ENCODE measurements at places on chromosomes 5 and 9. TPM values are rescaled to one million over a fixed set of nuclear protein-coding genes. Genes with fewer than 3 reads are reported as not detected.

BTNL3 gene
- 0.58 TPM for total RNA-seq

PCDHB9 gene
- total RNA-seq, result 0.45 TPM

DNA sequence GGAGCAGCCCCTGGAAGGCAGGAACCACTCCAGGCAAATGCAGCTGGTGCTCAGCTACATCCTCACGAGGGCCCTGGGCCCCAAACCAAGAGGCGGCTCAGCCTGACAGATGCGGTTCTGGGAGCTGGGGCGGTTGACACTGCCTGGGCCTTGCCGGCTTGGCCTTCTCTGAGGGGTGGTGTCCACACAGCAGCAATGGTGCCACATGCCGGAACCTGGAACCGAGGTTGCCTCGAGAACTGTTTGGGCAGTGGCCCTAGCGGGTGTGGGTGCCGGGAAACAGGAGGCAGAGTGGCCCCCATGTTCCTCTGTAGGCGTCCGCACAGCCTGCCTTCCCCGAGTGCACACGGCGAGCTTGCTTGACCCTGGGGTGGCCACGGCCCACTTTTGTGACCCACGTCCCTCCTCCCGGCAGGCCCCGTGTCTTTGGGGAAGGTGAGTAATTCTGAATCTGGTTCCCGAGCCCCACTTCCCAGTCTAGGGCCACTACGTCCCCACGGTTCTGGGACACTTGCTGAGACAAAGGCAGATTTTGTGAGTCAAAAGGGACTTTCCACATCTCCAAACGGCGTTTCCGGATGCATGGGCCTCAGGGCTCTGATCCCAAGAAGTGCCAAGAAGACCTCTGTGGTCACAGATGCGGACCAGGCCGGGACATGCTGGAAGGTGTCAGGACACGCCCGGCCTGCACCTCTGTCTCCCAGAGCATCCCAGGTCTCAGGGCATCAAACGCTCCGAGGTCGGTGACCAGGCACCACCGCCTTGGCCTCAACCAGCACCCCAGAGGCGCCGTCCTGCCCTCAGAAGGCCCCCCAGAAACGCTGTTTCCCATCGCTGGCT, 27.7 kb upstream of the SLC12A7 start:
- DNase-seq, result no peak

ARL14EPL gene
- total RNA-seq, result not detected

GRXCR2 gene
- total RNA-seq, result not detected

SHOC1 gene
- total RNA-seq, result not detected

- DNase-seq, result no peak
These were observed 385.9 kb upstream of the CHD1 start for GRCh38 chr5:99314721-99315120.

GRCh38 chr9:130316430-130316829, 50.9 kb downstream of the HMCN2 start:
- DNase-seq, result no peak

DNA sequence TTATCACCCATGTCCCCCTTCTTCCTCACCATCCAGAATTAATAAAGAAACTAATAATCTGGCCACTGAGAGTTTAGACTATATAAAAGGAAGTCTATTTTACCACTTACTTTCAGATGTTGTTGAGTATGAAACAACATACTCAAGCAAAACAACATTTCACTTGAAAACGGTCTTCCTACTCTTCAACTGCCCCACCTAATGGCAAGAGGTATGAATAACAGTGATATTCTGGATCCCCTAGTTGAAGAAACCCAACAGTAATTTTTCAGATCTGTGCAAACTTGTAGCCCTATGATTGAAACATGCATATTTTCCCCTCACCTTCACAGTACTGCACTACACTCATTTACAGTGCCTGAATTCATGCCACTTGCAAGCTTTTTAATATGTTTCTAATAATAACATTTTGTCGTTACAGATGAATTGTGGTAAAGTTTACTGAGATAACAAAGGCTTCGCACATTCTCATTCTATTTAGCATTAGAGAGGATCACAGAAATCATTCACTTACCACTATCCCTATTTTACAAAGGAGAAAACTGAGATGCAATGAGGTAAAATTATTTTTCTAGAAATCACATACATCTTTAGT, 267.9 kb upstream of the PDE4D start:
- DNase-seq, result no peak

GRCh38 chr5:145010834-145011233, 824.3 kb downstream of the PRELID2 start:
- DNase-seq, result no peak

- no peak for DNase-seq
These were observed 2.2 kb downstream of the PCDHA10 start for GRCh38 chr5:140857987-140858240.

STK32A gene
- total RNA-seq, result 1.2 TPM

SHISAL2B gene
- not detected for total RNA-seq

CHSY3 gene
- total RNA-seq, result 2.0 TPM

DNA sequence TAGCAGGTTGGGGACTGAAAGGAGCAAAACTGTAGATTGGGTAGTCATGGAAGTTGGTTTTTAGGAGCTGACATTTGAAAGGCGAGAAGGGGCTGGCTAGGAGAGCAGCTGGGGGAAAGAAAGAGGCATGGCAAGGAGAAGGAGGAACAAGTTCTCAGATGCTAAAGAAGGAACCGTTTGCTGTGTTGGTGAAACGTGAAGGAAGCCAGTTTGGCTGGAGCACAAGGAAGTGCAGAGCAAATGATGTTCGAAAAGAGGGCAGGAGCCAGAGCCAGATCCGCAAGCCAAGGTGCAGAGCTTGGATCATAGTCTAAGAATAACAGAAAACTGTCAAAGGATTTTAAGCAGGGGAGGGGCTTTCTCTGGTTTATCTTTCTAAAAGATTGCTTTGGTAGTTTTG, 276.6 kb downstream of the ASTN2 start:
- DNase-seq, result no peak

SLC34A3 gene
- total RNA-seq, result not detected

IL13 gene
- total RNA-seq, result not detected

DNA sequence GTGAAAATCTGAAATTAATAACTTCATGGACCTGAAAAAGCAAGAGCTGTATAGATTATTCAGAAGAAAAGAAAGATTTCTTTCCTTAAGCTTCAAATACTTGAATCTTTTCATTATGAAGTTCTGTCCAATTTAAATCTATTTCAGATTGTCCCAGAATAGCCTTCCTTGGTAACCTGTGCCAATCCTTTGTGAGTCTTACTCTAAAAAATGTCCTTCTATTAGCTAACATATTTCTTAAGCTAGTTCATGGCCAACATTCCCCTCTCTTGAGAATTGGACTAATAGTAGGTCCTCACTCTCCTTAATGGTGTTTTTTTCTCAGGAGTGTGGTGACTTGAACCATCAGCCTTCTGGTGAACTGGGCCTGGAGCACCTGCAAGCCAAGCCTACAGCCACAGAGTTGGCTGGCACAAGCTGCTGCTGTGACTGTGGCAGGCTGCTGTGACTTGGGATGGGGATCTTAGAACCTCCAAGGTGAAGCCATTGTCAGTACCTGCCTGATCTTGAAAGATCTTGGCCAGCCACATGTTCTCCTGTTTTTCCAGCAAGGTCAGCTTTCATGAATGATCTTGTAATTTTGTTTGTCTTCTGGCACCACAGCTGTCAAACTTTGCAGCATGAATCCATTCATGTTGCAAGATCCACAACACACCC, 262.6 kb upstream of the MAP3K1 start:
- DNase-seq, result no peak

DNA sequence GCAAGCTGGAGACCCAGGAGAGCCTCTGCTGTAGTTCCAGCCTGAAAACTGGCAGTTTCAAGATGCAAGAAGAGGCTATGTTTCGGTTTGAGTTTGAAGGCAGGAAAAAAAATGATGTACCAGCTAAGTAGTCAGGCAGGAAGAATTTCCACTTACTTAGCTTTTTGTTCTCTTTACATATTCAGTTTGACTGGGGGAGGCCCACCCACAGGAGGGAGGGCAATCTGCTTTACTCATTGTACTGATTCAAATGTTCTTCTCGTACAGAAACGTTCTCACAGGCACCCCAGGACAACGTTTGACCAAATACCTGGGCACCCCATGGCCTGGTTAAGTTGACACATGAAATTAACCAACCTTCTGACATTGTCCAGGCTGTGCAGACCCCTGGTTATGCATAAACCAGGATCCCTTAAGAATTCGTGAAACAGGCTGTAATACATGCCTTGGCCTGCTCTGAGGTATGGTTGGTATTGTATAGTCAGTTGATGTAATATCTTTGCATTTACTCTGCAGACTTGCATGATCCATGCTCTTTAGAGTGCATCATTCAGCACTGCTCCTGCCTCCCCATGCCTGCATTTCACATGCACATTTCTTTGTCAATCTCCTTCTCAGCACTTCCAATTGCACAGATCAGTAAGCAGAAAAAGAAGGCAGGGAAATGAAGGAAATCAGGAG, 687.1 kb downstream of the TAF11L14 start:
- DNase-seq, result no peak

FOXI1 gene
- 0.18 TPM for total RNA-seq

FRRS1L gene
- total RNA-seq, result 2.9 TPM

PCDHGA11 gene
- total RNA-seq, result 6.6 TPM

SLC25A2 gene
- total RNA-seq, result not detected

SPATA31A3 gene
- not detected for total RNA-seq

DNA sequence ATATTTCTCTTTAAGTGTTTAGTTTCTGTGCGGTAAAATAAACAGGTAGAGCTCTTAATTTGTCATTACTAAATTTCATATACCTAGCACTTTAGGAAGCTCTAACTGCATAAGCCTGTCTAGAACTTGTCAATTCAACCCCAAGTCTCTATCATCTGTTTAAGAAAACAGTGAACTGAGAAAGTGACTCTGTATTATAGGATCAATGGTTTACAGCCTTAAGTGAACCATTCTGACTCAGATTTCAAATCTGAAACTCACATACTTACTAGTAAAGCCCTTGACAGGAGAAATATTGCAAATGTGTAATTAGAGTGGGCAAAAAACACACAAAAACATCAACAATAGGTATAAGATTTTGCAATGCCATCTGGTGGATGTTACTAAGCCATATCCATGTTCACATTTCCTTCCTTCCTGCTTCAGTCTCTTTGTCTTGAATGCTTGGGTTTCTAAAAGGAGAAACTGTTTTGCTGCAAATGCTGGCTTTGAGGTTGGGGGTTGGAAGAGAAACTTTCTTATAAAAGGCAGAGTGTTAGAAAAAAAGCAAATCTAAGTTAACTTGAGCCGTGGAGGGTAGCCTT, 101.8 kb downstream of the DOCK8 start:
- no peak for DNase-seq

TRPM3 gene
- 2.3 TPM for total RNA-seq

DNA sequence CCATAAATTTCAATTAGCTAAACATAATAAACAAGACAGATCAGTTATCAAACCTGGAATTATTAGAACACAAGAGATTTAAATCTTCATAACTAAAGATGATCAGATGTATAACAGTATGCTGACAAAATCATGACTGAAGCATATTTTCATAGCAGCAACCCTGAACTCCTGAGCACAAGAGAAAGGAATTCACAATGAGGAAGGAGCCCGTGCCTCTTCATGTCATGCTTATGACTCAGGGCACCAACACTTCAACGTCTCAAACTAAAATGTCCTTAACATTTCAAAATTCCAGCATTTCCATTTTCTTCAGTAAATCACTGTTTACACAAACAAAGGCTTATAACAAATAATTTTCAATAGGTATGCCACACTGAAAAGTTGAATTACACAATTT, 6.7 kb downstream of the AP3B1 start:
- no peak for DNase-seq

KLF9 gene
- total RNA-seq, result 95.3 TPM

DNA sequence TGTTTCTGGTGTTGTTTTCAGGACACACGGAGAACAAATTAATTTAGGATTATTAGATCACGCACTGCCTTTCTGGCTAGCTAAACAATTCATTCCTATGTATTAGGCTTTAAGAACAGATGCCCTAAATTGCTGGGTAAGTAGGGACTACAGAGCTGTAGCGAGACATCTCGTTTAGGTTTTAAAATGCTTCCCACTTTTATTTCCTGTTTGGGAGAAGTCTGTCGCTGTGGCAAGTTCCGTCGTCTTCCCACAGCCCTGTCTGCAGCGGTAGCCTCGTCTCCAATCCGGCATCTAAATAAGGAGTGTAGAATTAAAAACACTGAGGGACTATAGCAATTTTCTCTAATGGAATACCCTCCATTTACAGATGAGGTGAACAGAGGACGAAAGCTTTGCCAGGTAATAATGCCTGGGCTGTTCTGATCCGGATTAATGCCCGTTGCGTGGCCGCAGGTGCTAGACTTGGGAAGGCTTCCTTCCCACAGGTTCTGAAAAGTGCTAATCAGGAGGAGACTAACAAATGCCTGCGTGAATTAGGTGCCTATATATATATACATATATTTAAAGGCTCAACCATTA, 1.3 kb upstream of the TRIM36 start:
- DNase-seq, result peak; percentile 25

- DNase-seq, result no peak
These were observed 101.7 kb downstream of the PSD2 start for GRCh38 chr5:139897342-139897741.

DNA sequence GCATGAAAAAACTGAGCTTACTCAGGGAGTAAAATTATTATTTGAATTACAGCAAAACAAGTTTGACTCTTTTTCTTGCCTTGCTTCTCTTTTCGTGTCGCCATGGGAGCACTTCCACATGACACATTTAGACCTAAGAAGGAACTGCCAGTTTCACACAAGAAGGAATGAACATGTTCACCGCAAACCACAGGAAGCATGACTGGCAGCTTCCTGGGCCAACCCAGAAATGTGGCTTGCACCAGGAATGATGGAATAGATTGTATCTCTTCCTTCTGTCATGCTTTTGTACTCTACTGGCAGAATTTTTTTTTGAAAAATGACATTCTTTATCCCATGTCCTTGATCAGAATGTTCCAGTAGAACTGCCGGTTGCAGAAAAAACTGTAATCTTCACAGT, 32.9 kb upstream of the MAN2A1 start:
- DNase-seq, result peak; percentile 65

CYSRT1 gene
- total RNA-seq, result 0.92 TPM

- no peak for DNase-seq
These were observed 105.8 kb upstream of the PCSK1 start for GRCh38 chr5:96538808-96539250.

DNA sequence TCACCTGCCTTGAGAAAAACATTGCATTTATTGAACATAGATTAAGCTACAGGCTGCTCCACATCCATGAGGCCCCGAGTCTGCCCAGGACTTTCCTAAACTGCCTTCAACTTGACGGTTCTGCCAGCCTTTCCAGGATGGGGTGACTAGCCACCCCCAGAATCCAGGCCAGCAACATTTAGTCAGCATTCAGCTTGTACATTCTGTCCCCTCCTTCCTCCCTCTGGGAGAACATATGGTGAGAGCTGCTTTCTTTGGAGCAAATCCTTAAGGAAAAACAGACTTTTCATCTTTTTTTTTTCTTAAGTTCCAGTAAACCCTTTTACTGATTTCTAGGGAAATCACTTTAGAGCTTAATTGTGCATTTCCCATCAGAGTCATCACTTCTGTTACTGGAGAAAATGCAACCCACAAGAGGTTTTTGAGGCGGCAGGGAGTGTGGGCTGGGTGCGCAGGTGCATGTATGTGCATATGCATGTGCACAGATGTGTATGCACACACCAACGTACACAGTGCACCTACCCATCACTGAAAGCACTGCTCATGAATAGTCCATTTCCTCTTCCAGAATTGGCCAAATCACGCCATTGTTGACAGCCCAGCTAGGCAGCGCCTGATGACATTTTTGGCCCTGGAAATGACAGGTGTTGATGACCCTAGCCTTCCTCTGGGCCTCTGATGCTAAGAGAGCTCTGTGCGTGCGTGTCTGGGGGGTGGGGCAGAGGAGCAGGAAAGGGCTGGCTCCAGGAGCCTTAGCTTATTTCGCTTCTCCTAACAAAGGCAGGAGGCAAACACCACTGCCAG, 145.6 kb downstream of the HSD17B3 start:
- DNase-seq, result no peak

GRCh38 chr5:91271999-91272398, 111.1 kb downstream of the ARRDC3 start:
- DNase-seq, result no peak

All from stomach (tissue), 19 donors.